ENCODE measurements at places on chromosomes 11 and 22.

GRCh38 chr11:61814247-61814957 lies 2.4 kb downstream of the FADS1 start:
- no peak for DNase-seq

DNA sequence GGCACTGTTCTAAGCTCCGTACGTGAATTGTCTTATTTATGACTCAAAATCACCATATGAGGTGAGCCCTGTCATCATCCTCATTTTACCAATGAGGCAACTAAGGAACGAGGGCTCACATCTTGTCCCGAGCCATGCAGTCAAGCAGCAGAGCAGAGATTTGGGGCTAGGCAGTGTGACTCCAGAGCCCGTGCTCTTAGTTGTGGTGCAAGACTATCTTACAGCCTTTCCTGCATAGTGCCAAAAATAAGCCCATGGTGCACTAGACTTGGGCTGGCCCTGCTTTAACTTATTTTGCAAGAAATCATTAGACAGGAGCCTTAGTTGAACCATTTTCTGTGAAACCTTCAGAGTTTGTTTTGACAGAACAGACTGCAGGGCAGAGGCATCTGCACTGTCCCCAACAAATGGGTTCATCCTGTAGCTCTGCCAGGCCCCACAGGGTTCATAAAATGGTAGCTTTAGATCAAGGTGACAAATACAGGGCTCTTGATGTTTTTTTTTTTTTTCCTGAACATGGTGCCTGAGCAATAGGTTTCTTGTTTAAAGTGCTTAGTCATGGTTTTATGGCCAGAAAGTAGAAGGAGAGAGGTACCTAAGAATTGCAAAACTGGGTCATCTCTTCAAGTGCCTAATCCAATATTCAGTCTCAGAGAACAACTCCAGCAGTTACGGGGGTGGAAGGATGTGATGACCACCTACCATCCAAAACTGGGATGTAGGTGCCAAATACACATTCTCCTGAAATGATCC lies 56.6 kb downstream of the BMAL1 start:
- DNase-seq, result no peak

DNA sequence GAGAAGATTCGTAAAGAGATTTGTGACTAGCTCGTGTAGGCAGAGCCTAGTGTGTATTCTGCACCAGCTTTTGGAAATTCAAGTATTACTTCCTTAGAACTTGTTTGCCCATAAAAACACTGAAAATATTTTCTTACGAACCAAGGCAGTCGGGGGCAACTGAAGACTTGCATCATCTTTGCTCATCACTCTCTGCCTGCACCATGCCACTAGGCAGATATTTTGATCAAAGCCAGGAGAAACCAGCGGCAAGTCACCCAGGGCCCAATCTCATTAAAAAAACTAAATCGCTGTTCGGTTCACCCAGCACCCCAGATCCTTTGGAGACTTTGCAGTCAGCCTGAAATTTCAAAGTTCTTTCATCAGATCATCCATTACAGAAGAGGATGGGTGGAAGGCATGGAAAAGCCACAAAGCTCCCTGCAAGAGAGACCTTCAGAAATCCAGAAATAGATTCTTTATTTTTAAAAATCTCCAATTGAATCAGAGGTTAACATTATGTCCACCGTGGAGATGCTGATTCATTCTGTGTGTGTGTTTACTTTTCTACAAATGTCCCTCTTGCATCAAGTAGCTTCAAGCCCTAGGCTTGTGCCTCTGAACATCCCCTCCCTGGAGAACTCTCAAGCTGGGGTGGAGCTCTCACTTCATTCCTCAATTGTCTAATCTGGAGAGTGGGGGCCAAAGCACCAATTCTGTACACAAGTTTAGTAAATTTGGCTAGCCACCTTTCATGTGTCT lies 78.4 kb downstream of the ETS1 start:
- DNase-seq, result no peak

GRCh38 chr11:87437844-87438223 lies 400.1 kb downstream of the TMEM135 start:
- DNase-seq, result peak; percentile 89

DNA sequence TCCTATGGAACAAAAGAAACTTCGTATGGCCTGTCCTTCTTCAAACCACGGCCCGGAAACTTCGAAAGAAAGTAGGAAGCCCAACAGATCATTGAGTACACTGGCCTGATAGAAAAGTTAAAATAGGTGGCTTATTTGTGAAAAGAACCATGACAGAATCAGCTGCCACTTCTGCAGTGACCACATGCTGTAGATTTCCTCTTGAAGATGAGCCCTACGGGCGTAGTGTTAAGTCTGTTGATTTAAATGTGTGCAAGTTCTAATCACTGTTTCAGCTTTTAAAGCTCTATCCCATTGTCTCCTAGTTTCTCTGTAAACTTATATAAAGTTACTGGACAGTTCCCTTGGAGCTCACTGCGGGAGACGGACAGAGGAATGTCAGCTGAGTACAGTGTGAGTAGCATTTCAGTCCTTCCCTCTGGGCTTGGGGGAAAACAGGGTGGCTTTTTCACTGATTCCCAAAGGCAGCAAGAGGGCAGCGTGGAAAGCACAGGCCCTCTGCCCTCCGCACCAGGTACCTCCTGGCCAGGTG lies 17.8 kb downstream of the SAMM50 start:
- no peak for DNase-seq

GRCh38 chr11:117833401-117833891 lies 8.9 kb upstream of the FXYD2 start:
- no peak for DNase-seq

DNA sequence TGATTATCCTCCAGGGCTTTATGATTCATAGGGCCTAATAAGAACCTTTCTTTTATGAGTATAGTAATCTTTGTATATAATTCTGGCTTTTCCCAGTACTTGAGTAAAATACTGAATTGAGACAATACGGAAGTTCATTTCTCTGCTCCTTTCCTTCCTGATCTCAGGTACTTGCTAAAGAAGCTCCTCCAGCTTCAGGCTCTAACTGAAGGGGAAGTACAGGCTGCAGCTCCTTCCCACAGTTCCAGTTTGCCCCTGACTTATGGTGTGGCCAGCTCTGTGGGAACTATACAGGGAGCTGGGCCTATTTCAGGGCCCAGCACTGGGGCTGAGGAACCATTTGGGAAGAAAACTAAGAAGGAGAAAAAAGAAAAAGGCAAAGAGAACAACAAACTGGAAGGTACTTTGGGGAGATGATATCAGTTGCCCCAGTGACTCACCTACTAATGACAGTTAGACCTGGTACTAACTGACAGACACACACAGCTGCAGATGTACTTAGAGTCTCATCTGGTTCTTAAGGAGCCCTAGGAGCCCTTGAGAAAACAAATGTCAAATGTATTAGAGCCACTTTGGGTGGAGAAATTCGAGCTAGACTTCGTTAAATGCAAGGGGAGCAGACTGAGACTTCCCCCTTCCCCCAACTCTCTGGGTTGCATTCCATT lies 3.0 kb downstream of the TBRG1 start:
- DNase-seq, result no peak

GRCh38 chr11:69192301-69192721 lies 36.6 kb downstream of the SMIM38 start:
- DNase-seq, result no peak

DNA sequence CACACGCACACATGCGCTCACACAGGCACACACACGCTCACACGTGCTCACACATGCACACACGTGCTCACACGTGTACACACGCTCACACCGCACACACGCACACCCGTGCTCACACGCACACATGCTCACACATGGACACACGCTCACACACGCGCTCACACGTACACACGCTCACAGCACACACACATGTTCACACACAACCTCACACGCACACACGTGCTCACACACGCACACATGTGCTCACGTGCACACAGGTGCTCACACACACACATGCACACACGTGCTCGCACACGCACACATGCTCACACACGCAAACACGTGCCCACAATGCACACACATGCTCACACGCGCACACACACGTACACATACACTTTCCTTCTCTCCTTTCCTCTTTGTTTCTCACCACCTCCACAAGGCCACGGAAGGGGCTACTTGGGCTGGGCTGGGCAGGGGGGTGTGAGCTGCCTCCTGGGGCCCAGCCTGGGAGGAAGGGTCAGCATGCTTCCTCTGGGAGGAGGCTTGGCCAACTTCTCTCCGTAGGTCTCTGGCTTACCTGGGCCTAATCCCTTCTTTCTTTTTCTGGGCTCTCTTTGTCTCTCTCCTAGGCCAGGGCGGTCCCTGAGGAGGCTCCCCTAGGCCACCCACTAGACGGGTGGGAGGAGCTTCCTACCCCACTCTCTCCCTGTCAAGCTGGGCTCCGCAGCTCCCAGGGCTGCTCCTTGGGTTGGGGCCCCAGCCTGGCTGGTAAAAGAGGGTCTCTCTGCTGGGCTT lies 34.5 kb upstream of the PARVG start:
- DNase-seq, result no peak

GRCh38 chr11:119167933-119168332 lies 592 bp upstream of the NLRX1 start:
- DNase-seq, result no peak

GRCh38 chr11:67406420-67406968 lies 2.6 kb downstream of the TBC1D10C start:
- DNase-seq, result no peak

- DNase-seq, result no peak
Observed at GRCh38 chr11:3686751-3687150, 15.6 kb upstream of the CHRNA10 start.

- DNase-seq, result no peak
Observed at GRCh38 chr11:68099474-68100405, 21.4 kb downstream of the CHKA start.

- no peak for DNase-seq
Observed at GRCh38 chr22:35812600-35812999, 94.9 kb downstream of the APOL5 start.

DNA sequence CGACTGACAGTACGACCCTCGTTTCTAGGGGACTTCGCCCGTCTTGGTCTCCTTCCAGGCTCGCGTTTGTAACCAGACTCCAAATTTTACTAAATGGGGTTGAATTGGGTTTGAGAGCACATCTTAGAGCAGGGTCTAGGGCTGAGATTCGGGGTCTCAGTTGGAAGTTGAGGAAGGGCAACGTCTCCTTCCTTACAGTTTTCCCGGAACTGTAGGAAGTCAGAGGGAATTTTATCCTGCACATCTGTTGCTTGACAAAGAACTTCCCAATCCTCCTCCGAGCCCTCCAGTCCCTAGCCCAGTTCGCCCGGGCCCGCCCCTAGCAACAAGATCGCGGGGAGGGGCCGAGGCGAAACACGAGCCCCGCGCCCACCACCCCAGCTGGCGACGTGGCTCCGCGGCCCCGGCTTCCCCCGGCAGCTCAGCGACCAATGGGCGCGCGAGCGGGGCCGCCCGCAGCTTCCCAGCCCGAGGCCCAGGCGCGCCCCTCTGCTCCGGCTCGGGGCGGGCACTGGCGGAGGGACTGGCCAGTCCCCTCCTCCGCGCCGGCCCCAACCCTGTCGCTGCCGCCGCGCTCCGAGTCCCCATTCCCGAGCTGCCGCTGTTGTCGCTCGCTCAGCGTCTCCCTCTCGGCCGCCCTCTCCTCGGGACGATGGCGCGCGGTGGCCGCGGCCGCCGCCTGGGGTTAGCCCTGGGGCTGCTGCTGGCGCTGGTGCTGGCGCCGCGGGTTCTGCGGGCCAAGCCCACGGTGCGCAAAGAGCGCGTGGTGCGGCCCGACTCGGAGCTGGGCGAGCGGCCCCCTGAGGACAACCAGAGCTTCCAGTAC lies at the start of gene RCN1:
RCN1 (plus strand) TSS at position 530 of the 826 bp plus-strand sequence; CDS start at position 653, 123 bp downstream.
- DNase-seq, result no peak

- no peak for DNase-seq
Observed at GRCh38 chr11:8381871-8382396, 118.3 kb upstream of the LMO1 start.

GRCh38 chr11:23497040-23497439 lies 636.8 kb upstream of the CCDC179 start:
- no peak for DNase-seq

GRCh38 chr11:96180341-96180740 lies 162.7 kb downstream of the MAML2 start:
- DNase-seq, result no peak

DNA sequence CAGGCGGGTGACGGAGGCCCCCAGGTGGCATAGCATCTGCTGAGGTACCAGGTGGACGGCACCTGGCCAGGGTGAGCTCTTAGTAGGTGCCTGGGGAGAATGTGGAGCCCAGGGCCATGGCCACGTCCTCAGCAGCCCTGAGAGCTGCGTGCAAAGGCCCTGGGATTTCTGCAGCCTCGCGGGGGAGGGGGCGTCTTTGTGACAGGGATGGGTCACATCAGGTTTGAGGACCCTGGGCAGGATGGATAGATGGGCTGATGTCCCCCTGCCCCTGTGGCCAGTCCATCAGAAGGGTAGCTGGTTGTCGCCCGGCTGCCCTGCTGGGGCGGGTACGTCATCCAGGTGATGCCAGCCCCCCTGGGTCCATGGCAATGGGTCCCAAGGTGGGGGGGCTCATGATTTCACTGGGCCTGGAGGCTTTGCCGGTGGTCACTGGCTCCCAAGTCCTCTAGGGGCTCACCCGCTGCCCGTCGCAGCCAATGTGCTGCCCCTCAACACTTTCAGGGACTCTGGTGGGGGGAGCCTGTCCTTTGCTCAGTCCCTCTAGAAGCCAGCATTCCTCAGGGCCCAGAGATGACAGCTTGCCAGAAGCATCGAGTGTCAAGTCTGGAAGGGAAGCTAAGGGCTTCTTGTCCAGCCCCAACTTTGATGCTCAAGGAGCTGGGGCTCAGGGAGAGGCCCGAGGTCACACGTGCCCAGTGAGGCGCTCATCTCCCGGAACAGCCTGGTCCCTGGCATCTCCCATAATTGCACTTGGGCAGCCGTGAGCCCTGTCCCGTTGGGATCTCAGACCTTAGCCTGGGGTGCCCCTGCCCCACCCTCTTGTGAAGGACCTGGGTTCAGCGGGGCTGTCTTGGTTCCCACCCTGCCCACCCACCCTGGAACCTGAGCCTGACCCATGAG lies 777 bp downstream of the TBX10 start:
- no peak for DNase-seq

DNA sequence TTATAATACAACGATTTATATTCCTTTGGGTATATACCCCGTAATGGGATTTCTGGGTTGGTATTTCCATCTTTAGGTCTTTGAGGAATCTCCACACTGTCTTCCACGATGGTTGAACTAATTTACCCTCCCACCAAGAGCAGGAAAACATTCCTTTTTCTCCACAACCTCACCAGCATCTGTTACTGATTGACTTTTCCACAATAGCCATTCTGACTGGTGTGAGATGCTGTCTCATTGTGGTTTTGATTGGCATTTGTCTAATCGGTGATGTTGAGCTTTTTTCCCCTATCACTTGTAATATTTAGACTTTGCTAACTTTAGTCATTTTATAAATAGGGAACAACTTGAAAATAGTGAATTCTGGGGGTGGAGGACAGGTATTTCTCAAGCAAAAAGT lies 58.1 kb downstream of the PPFIA1 start:
- DNase-seq, result no peak
